ENCODE measurements at places on chromosomes 6 and 20.

DNA sequence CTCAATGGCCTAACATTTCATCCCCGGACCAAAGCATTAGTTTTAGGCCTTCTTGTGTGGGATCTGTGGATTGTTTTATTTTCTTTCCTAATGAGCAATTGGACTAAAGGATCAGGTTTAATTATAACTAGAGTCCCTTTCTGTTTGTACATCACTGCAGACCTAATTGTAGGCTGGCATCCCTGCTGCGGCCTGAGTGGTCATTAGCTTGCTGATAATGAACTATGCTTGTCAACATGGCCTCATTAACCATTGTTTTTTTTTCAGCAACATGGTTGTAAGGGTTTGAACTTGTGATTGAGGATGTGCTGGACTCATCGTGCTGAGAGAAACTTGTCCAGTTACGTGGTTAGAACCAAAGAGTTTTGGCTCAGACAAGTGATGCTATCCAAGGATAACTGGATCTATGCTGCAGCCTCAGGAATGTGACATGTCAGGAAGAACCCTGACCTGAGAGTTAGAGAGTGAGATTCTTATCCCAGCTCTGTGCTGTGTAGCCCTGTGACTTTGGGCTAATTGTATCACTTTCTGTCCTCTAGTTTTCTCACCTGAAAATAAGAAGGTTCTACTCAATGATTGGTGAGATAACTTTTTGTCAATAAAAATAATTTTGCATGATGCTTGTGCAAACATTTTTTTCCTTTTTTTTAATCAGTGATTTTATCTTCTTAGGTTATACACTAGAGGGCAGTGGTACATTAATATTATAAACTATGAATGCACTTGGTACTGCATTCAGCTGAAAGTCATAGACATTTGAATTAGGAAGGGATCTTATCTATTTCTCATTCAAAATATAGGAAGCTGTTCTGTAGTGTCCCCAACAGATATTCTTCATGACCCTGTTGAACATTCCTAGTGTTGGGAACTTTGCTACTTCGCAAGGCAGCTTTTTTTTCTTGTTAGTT lies 140.9 kb downstream of the RNF144B start:
- DNase-seq = no peak

DNA sequence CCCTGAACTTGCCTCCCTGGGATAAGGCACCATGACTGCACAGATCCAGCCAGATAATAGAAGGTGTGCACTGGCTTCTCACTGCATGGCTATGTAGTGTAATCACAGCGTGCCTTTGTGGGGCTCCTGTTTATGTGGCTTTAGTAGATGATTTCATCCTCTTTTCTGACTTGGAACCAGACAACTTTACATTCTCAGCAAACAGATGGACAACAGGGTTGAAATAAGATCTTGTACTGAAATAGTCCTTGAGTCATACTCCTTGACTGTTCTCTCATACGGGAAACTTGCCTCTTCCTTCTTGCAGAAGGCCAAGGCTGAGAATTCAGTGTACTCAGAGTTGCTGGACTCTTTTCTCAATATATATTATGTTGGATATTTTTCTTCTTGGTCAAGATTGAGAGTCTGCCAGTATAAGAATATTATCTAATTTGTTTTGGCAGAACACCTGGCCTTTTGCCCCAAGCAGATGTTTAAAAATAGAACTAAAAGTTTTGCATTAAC lies 25.0 kb upstream of the RNF144B start:
- DNase-seq = no peak

GRCh38 chr6:35174501-35174900 lies 33.4 kb upstream of the TCP11 start:
- no peak for DNase-seq

DNA sequence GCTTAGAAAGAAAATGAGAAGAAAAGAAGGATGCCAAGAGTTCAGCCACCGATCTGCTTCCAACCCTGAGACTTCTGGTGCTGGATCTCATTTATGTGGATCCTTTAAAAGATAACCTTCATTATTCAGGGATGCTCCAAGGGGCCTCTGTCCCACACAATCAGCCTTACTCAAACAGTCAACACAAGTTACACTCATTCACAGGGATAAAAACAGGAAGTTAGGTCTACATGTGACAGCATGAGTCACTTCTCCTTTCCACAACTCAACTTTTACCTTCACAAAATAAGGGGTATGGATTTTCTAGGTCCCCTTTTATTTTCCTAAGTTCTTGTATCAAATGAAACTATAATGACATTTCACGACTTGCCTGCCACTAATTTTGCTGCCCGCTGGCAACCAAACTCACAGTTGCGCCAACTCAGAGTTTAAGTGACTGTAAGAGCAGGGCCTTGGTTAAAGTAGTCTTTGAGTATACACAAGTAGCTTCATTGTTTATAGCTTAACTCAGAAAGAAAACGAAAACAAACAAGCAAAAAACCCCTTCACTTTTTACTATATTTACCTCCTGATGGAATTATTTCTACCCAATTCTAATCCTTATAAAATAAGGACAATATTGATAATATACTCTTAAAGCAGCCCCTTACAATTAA lies 278.8 kb upstream of the RUNX2 start:
- no peak for DNase-seq

- no peak for DNase-seq
Measured at GRCh38 chr6:92977018-92977417, 442.3 kb downstream of the EPHA7 start.

GRCh38 chr20:25045343-25045712 lies 12.6 kb downstream of the ACSS1 start:
- DNase-seq = no peak

DNA sequence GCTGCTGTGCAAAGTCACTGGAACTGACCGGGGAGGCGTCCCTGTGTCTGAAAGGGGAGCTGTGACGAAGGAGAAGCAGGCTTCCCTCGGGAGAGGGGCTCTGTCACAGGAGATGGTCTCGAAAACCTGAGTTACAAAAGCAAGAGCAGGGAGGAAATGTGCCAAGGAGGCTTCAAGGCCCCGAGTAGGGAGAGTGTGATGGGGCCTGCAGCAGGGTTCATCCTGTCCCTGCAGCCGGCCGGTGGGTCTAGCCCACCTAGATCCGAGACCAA lies 16.7 kb downstream of the DYNLT1 start:
- no peak for DNase-seq

- DNase-seq = no peak
Measured at GRCh38 chr20:46367967-46368901, 38.2 kb downstream of the ELMO2 start.

- no peak for DNase-seq
Measured at GRCh38 chr6:6661191-6661590, 72.7 kb downstream of the LY86 start.

DNA sequence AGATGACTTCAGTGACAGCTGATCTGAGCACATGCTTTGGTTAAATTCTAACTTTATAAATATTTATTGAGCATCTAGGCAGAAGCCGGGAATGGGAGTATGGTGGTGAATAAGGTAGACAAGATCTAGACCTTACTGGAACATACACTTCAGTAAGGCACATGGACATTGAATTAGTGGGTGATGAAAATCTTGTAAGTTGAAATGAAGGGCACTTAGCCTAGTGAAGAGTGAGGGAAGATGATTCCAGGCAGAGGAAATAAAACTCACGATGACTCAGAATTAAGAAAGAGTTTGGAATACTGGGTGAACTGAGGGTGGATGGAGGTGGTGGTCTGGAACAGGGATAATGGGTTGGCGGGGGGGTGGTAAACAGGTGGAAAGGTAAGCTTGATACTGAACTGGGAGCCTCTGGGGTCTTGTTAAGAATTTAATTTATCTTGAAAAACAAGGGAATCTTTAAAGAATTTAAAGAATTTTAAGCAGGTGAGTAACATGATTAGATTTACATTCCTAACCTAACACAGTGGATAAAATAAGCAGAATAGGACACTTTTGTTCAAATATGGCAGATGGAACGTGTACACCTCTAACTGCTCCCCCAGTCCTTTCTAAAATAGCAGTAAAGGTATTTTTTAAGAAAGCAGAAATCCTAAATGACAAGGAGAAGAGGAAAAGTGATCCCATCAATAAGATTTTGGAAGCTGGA lies 75.2 kb upstream of the ARHGAP18 start:
- no peak for DNase-seq

- DNase-seq = no peak
Measured at GRCh38 chr6:149259753-149260152, 57.8 kb upstream of the TAB2 start.

- no peak for DNase-seq
Measured at GRCh38 chr6:95973976-95974375, 41.8 kb upstream of the FUT9 start.

- no peak for DNase-seq
Measured at GRCh38 chr20:33408716-33409654, 7.7 kb upstream of the CDK5RAP1 start.

Measured in DND-41 (cell line).